Vagina (tissue), 2 donors: ENCODE measurements at places on chromosomes 16 and 17.

DNA sequence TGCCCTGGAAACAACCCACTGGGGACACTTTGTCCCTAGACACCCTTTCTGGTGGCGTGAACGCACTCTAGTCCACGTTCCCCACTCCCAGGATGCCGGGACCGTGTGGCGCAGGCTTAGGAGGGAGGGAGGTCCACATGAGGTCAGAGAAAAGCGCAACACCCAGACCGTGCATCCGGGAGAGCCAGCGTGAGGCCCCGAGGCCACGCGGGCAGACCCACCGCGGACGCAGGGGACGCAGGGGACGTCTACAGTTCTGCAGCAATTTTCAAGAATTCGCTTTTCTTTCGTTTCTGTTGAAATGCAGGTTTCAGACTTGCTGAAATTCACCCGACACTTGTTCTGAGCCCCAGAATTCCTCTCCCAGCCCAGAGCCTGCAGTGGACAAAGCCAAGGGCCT, 4.7 kb downstream of the RFNG start:
- DNase-seq: no peak

- DNase-seq: no peak
These were observed 16.6 kb downstream of the DGKE start for GRCh38 chr17:56850591-56850990.

DNA sequence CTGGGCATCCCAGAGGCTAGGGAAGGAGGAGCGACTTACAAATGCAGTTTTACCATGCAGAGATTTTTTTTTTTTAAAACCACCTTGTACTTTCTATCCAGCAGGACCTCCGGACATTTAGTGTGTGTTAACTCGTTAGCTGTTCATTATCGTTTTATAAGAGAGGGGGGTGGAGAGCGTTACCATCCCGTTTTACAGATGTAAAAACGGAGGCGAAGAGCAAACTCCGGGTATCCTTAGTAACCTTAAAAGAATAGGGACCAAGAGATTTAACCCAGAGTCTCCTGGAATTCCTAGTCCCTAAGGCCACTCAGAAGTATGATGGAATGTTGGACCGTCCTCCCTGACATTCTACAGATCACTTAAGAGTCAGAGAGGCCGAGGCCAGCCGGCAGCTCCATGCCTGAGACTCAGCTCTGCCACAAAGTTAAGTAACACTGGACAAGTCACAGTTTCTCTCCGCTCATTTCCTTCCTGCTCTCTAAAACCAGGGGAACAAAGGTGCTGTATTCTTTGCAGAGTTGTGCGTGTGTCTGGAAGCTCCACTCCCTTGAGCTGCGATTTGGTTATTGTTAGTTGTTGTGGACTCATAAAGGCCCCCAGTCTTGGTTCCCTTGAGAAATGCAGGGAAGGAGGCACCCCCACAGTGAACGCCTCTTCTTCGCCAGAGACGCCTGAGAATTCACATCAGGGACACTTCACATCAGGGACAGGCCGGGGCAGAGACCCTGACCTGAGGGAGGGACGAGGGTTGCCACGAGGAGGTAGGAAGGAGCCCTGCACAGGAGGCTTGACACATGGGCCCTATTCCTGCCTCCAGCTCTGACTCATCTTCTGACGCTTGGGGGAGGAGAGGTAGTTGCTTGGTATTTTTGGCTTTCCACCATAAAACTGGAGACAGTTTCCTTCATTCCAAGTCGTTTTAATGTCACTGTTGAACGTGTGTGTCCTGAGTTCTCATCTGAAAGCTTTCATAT, 1.2 kb downstream of the DUSP14 start:
- no peak for DNase-seq

GRCh38 chr16:13390093-13390985, 488.9 kb downstream of the SHISA9 start:
- no peak for DNase-seq

- DNase-seq: no peak
These were observed 15.9 kb downstream of the B9D1 start for GRCh38 chr17:19346351-19347255.

DNA sequence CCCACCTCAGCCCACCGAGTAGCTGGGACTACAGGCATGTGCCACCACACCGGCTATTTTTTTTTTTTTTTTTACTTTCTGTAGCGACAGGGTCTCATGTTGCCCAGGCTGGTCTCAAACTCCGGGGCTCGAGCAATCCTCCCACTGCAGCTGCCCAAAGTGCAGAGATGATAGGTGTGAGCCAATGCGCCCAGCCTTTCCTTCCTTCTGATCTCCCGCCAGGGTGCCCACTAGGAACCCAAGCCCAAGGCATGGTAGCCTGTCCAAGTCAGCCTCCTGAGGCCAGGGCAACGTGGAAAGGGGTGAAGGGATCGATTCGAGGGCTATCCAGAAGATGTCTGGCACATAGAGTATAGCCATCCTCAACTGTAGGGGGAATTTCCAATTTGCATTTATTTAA, 9.6 kb upstream of the CREBBP start:
- no peak for DNase-seq

DNA sequence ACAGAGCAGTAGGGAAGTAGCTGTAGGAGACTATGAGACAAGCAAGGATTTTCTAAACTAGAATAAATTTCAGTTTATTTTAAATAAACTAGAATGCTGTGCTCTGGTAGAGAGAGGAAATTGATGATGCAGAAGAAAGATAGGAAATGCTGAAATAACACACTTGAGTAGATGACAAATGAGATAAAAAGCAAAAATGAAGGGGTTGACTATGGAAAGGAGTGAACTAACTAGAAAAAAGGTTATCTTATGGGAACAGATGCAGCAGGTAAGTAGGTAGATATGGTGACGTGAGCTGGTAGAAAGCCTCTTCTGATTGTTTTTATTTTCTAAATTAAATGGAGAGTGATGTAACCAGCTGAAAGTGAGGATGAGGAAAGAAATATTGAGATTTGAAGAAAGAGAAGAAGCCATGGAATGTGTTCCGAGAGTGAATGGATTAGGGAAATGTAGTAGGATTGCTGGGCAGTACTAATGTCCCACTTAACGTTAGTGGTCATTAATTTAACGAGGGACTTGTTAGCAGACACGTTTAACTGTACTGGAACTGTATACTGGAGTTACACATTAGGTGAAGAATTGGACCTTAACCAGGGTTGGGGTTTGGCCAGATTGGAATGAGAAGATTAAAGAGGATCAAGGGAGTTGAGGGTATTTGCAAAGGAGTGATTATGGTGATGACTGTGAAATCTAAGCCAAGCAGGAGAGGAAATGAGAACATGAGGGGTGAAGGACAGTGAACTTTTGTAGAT, 196.5 kb downstream of the TANC2 start:
- no peak for DNase-seq

GRCh38 chr17:41516830-41517283, 1.8 kb downstream of the KRT15 start:
- no peak for DNase-seq
